ENCODE measurements at places on chromosomes 6 and 20.

DNA sequence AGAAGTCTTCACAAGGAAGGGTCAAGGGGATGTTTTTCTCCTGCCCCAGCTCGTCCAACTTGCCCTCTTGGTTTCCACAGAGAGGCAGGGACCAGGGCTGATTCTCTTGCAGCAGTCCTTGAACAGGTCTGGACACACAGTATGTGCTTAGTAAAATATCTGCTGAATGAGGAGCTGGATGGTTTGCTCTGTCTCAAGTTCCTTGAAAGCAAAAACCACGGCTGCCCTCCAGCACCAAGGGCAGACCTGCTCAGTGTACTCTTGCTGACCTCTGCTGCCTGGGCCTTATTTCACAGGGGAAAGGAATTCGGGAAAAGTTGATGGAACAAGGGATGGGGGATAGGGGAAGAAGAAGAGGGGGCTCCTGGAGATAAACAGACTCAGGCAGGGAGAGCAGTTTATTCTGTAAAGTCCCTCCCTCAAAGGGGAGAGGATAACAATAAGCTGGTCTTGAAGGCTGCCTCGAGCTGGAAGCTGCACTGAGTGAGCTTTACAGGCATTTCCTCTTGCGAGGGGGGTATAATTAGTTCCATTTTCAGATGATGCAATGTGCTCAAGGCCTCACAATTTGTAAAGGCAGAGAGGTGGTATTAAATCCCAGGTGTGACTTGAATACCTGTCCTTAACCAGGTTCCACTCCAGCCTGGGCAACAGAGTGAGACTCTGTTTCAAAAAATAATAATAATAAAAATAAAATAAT is 10.3 kb downstream of the KCNK5 start:
- no peak for DNase-seq

DNA sequence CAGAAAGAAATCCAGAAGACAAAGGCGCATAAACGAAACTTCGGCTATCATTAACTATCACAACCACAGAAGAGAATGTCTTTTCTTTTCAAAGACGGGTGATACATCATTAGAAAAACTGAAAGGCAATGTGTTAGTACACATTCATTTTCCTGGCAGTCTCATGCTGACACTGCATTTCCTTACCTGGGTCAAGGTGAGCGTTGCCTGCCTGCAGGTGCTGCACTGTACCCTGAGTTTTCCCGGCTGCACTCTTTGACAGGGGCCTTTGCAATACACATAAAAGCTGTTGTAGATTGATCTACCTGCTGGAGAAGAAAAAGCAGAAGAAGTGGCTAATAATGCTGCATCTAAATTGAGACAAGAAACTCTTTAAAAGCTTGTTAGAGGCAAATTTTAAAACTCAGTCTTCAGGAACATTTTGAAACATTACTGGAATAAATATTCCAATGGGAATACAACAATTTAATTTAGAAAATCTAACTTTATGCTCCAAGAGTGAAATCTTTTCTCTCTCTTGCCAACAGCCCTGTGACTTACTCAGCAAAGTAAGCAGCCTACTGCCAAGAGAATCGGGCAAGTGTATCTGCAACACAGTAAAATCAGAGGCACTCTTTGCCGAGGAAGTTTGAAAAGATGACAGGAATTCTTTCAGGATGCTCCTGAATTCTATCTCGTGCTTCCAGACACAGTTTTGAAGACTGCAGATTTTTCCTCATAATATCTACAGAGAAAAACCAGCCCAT is 526.4 kb downstream of the PRKN start:
- DNase-seq = no peak

GRCh38 chr6:80250391-80250997 is 144.0 kb downstream of the BCKDHB start:
- DNase-seq = no peak

- no peak for DNase-seq
These were observed 382.9 kb upstream of the IRAK1BP1 start for GRCh38 chr6:78484198-78485064.

GRCh38 chr6:154298297-154298696 is 58.3 kb downstream of the IPCEF1 start:
- no peak for DNase-seq

DNA sequence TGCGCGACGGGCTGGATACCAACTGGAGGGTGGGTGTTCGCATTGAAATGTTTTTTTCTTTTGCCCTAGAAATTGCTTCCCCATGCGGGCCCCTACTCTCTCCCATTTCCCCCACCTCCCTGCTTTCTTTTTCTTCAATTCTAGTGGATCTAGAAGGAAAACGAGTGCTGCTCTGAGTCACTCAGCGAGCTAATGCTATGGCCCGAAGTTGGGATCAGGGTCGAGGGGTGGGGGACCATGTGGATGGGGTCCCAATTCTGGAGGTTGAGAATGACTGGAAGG is 71.5 kb downstream of the SOX4 start:
- no peak for DNase-seq

DNA sequence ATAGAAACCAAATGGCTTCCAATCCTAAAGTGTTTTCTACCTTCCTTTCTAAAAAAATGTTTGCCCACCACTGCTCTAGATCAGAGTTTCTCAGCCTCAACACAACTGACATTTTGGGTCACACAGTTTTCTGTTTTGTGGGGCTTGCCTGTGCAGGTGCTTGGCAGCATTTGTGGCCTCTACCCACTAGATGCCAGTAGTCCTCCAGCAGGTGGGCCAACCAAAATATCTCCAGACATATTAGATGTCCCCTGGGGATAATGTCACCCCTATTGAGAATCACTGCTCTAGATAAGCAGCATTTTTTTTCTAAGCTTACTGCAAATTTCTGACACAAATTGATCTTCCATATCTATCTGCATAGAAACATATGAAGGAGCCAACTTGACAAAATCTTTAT is 26.3 kb upstream of the EPM2A start:
- DNase-seq = no peak

DNA sequence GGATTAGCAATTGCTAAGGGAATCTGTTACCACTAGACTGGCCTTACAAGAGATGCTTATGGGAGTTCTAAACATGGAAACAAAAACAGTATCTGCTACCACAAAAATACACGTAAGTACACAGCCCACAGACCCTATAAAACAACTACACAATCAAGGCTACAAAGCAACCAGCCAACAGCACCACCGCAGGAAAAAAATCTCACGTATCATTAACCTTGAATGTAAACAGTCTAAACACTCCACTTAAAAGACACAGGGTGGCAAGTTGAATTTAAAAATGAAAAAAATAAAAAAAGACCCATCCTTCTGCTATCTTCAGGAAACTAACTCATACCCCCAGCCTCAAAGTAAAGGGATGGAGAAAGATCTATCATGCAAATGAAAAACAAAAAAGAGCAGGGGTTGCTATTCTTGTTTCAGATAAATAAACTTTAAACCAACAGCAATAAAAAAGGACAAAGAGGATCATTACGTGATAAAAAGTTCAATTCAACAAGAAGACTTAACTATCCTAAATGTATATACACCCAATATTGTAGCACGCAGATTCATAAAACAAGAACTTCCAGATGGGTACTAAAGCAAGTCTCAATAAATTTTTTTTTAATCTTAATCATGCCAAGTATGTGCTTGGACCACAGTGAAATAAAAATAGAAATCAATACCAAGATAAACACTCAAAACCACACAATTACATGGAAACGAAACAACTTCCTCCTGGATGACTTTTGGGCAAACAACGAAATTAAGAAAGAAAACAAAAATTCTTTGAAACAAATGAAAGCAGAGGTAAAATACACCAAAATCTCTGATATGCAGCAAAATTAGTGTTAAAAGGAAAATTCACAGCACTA is 52.3 kb downstream of the RNGTT start:
- DNase-seq = no peak

DNA sequence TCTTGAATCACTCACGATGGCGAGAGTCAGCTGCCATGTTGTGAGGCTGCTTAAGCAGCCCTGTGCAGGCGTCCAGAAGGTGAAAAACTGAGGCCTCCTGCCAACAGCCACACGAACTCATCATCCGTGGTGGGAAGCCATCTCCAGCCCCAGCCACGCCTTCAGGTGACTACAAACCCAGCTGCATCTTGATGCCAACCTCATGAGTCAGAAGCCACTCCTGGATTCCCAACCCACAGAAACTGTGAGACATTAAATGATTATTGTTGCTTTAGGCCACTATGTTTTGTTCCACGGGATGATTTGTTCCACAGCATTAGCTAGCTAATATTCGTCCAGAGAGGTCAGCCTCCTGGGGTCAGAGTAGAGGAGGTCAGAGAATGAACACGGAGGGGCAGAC is 80.5 kb downstream of the SNX5 start:
- DNase-seq = no peak

GRCh38 chr6:139841794-139842215 is 467.4 kb upstream of the CITED2 start:
- no peak for DNase-seq

- DNase-seq = no peak
These were observed 110.5 kb downstream of the ANKRD60 start for GRCh38 chr20:58117944-58118343.

- DNase-seq = no peak
These were observed 11.8 kb upstream of the SMLR1 start for GRCh38 chr6:130815200-130816071.

DNA sequence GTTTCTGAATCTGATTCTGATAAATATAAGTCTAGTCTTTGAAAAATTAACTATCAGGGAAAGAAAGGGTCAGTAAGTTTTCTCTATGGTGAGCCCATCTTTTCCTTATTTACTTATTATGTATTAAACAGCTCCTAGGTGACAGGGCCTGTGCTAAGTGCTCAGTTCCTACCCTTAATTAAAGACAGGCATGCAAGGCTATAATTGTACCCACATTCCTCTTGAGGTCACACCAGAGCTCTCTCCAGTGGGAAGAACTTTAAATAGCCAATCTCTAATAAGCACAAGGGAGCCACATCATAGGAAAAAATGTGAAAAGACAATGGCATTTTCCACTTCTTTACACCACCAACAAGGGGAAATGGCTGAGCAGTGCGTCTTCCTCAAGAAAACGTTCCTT is 421.8 kb upstream of the SLC35B3 start:
- DNase-seq = no peak

- DNase-seq = no peak
These were observed 214.8 kb upstream of the BTBD3 start for GRCh38 chr20:11702721-11703518.

GRCh38 chr20:3093861-3094361 is 9.4 kb upstream of the AVP start:
- no peak for DNase-seq

DNA sequence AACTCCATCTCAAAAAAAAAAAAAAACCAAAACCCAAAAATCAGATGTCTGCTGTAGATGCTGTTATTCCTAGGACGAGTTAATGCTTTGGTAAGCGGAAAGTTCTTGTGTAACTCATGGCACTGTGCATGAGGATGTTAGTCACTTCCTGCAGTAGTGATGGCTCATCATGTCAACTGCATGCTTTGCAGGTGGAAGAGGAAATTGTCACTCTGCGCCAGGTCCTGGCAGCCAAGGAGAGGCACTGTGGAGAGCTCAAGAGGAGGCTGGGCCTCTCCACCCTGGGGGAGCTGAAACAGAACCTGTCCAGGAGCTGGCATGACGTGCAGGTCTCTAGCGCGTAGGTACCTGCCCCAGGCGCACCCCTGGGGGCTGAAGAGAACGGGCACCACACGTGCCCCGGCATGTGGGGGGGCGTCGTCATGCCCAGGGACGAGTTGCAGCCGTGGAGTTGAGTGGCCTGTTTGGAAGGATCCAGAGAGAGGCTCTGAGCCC is 8.5 kb downstream of the TPD52L2 start:
- no peak for DNase-seq

- no peak for DNase-seq
These were observed 210.0 kb upstream of the SOX4 start for GRCh38 chr6:21383450-21384085.

- no peak for DNase-seq
These were observed 43.0 kb downstream of the SLC2A4RG start for GRCh38 chr20:63782521-63782971.

DNA sequence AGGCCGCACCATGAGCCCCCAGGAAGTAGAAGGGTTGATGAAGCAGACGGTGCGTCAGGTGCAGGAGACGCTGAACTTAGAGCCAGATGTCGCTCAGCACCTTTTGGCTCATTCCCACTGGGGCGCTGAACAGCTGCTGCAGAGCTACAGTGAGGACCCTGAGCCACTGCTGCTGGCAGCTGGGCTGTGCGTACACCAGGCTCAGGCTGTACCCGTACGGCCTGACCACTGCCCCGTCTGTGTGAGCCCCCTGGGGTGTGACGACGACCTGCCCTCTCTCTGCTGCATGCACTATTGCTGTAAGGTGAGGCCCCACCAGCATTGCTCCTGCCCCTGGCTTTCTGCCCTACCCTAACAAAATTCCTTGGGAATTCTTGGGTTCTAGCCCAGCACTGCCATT is 13.1 kb downstream of the DNPH1 start:
- no peak for DNase-seq

DNA sequence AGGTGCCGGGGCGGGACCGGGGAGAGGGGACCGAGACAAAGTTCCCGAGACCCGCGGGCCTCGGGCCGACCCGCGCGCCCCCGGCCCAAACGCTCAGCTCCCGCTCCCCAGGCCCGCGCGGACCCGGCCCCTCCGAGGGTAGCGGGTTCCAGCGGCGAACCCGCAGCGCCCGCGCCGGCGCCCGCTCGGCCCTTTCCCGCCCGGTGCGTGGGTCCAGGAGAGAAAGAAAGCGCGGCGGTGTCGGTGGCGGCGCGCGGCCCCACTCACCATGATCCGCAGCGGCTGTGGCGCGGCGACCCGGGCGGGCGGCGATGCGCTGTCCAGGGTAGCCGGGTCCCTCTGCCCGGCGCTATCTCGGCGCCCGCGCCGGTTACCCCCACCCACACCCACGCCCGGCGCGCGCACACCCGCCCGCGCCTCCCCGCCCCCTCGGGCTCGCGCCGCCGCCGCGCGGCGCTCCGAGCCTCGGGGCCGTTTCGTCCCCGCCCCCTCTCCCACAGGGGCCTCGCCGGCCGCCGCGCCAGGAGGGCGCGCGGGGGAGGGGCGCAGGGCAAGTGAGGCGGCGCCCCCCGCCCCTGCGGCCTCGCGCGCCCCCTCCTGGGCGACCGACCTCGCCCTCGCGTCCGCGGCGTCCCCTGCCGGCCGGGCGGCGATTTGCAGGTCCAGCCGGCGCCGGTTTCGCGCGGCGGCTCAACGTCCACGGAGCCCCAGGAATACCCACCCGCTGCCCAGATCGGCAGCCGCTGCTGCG is at the start of gene ELOVL2:
Gene ELOVL2 (minus strand): TSS at position 345 of the 751 bp plus-strand sequence. CDS start 75 bp downstream, at position 270.
- DNase-seq = no peak

GRCh38 chr6:53737746-53738145 is 57.1 kb upstream of the LRRC1 start:
- DNase-seq = no peak

DNA sequence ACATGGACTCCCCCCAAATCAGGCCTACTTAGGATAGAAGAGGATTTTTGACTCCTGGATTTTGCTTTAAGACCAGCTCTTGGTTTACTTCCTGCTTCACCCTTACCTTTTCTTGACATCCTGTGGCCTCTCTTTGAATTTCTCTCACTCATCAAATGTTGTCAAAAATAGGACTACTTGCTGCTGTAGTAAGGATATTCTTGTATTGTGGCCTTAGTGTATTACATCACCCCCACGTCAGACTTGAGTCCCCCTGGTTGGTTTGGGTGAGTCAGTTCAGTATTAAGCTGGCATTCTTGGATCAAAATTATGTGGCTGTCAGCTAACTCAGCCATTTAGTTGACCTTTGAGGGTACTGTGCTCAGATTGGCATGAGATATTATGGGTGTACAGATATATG is 1.1 kb downstream of the TPX2 start:
- no peak for DNase-seq

GRCh38 chr6:26593278-26594130 is 3.2 kb upstream of the ABT1 start:
- no peak for DNase-seq

All from suprapubic skin (tissue), 4 donors.